ENCODE measurements at places on chromosomes 5 and 9.

- DNase-seq, result no peak
These were observed 15.9 kb downstream of the CMBL start for GRCh38 chr5:10291692-10292339.

DNA sequence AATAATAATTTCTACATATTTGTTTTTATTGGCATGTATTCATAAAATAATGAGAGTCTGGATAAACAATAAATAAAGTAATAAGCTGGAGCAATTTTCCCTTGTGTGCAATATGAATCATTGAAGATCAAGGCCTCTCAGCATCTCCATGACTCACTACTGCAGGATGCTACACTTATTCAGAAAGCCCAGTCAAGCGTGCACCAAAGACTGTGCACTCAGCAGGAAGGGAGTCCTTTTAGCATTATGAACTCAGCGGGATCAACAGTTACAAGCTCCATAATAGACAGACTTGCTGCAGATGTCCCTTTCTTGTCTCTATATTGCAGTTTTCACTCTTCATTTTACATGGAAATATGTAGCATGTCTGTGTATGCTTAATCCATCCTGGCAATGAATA lies 485.3 kb downstream of the CDH9 start:
- DNase-seq, result no peak

DNA sequence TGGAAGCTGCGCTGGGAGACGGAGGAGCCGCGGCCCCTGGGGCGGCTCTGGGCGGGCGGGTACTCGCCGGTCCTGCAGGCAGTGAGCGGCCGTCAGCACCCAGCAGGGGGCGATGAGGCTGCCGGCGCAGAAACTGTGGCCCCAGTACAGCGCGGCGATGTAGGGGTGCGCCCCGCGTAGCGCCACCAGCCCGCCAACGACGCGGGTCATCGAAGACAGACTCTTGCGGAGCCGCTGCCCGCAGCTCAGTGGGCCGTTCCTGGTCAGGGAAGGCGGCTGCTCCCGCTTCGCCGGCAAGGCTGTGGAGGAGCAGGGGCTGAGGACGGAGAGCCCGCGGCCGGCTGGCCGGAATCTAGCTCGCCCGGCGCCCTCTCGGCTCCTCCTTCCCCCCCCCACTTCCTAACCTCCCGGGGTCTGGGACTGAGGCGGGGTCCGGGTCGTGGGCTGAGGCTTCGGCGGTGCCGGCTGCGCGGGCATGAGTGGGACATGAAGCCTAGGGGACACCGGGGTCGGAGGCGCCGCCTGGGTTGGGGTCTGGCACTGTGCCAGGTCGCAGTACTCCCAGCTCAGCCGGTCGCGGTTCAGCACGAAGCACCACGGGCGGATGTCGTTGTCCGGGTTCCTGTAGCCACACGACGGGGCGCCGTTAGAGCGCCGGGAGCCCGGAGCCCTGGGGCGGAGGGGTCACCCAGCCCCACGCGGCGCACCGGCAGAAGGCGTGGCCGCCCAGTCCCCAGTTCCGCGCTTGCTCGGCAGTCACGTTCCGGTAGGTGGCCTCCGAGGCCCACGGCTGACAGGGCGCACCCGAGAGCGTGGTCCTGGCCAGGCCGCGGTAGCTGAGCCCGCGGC lies 3.6 kb upstream of the PFN3 start:
- DNase-seq, result no peak

GRCh38 chr5:138874241-138874640 lies 894 bp downstream of the LRRTM2 start:
- DNase-seq, result no peak

GRCh38 chr9:87751868-87752267 lies 25.9 kb downstream of the CTSL start:
- no peak for DNase-seq

GRCh38 chr5:158819095-158819494 lies 280.6 kb downstream of the EBF1 start:
- no peak for DNase-seq

DNA sequence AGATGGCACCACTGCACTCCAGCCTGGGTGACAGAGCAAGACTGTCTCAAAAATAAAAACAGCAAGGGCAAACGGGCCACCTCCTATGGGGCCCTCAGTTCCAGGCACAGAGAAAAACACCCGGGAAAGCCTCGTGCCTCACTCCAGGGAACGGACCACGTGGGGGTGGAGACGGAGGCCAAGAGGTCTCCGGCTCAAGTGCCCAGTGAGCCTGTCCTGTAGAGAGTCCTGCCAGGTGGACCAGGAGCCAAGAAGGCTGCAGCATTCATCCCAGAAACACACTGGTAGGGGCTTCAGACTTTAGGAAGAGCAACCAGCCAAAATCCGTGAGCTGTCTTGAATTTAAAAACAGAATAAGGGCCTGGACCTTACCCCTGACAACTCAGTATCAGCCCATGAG lies 63.8 kb downstream of the C5orf15 start:
- no peak for DNase-seq

DNA sequence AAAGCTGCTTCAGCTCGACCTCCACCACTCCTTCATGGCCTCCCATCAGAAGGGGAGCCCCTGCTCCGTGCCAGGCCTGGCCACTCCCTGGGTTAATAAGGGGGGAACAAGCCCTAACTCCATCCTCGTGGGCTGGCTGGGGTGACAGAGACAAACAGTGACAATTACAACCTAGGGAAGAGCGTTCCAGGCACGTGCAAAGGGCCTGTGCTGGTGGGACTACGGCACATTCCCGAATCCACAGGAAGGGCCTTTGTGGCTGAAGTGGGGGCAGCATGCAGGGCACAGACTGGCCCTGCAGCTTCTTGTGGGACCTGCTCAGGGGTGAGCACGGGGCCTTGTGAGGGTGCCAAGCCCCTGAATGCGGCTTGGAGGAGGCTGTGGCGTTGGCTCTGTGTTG lies 157.4 kb downstream of the C9orf50 start:
- no peak for DNase-seq

GRCh38 chr5:103669615-103670014 lies 107.0 kb upstream of the NUDT12 start:
- DNase-seq, result no peak

GRCh38 chr9:94908583-94909249 lies 182.2 kb downstream of the AOPEP start:
- no peak for DNase-seq

DNA sequence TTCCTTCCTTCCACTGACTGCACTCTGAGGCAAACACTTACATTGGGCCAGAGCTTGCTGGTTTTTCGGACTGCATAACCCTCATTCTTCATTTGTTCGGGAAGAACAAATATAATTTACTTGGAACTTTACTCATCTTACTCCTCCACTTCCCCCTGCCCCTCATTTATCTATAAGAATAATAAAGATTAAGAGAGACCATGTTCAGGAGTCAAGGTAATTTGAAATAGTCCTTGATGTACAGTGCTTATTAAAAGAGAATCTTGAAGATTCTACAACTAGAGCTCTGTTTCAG lies 65.6 kb downstream of the BASP1 start:
- no peak for DNase-seq

DNA sequence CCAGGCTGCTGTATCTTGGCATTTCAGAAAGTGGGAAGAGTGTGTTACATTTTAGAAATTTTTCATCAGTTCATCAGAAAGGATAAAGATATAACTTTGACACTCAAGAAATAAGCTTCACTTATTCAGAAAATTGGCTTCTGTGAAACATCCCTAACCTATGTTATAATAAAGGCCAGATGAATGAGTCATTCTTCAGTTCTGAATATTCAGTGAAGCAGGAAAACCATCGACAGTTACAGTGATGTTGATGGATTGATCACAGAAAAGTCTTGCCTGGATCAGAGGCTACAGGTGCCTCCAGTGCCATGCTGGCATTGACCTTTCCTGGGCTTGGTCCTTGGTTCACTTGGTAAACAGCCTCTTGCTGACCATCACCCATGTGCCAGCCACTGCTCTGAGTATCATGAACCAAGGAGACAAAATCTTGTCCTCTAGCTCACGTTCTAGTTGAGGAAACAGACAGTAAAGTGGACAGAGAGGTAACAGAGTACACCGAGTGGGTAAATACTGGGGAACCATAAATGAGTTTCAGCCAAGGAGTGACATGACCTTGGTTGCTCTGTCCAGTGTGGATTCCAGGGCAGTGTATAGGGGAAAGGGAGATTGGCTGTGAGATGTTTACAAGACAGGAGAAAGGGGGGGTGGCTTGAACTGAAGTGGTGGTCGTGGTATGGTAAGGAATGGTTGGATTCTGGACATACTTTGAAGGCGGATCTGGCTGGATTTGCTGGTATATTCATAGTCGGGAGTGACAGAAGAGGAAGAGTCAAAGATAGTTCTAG lies 98.6 kb downstream of the AMBP start:
- DNase-seq, result no peak

DNA sequence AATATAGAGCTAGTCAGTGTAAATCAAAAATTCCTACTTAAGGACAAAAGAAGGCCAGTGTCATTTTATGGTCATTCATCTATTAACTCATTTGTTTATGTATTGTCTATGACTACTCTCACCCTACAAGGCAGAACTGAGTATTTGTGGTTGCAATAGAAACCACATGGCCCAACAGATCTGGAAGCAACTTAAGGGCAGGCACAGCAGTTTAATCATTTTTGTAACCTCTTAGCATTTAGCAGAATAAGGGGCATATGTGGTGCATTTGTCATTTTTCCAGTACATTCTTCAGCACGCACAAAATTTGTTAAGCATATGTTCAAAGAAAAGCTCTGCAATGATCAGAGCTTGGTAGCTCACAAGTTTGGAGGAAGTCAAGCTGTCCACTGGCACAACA lies 1.1 kb downstream of the FKBP15 start:
- no peak for DNase-seq

GRCh38 chr9:123540457-123540856 lies 184.5 kb downstream of the CRB2 start:
- DNase-seq, result no peak

All from cortex of kidney (tissue), 1 donor.